ENCODE measurements at places on chromosomes 5 and 9.

- no peak for DNase-seq
These were observed 474.2 kb downstream of the PRELID2 start for GRCh38 chr5:145360936-145361335.

GRCh38 chr5:33476992-33477391, 36.2 kb downstream of the TARS1 start:
- DNase-seq = no peak

- DNase-seq = no peak
These were observed 220.9 kb downstream of the PAX5 start for GRCh38 chr9:36813154-36813553.

DNA sequence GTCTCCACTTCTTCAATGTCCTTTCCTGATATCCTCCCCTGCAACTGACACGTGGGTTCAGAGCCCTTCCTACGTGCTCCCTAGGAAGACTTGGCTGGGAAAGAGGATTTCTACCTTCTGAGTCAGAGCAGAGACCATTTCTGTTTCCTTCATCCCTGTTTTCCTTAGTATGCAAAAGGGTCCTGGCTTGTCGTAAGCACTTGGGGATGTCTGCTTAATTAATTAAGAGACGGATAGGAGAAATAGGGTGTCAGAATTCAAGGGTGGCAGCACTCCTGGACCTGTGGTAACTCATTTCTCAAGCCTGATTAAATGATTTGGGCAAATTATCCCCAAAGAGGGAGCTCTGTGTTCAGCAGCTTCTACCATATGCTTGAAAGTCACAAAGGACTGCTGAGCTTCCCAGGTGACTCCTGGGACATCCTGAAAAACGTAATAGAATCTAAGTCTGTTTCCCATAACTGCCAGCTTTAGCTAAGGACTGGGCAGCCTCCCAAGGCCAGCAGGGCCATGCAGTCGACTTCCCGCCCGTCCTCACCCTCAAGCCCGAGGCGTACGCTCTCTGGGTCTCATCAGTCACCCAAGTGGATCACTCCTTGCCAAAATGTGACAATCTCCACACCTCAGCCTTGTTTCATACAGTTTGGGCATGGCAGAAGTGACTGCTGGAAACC, 20.5 kb downstream of the ABCA1 start:
- DNase-seq = no peak

- DNase-seq = no peak
These were observed 4.0 kb downstream of the KLF4 start for GRCh38 chr9:107485458-107486043.

DNA sequence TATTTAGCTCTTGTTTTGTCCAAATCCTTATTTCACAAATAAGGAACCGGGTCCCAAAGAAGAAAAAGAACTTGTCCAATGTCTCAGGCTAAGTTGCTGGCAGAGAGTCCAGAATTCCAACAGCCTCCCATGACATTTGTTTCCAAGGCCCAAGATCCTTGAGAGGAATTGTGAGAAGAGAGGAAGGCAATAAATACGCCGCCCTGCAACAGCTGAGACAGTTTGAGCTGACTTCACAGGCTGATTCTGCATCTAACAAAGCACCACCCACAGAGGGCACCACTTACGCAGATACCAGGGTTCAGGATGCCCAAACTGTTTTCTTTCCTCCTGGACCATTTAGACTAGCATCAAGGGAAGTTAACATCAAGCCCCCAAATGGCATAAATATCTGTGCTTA, 211.3 kb downstream of the FAM114A2 start:
- DNase-seq = no peak

- DNase-seq = peak; percentile 22
These were observed 29.9 kb downstream of the CD180 start for GRCh38 chr5:67166460-67167285.

GRCh38 chr5:150397146-150397781, 15.4 kb downstream of the CD74 start:
- DNase-seq = no peak

- no peak for DNase-seq
These were observed 15.5 kb upstream of the LRRTM2 start for GRCh38 chr5:138890644-138891043.

DNA sequence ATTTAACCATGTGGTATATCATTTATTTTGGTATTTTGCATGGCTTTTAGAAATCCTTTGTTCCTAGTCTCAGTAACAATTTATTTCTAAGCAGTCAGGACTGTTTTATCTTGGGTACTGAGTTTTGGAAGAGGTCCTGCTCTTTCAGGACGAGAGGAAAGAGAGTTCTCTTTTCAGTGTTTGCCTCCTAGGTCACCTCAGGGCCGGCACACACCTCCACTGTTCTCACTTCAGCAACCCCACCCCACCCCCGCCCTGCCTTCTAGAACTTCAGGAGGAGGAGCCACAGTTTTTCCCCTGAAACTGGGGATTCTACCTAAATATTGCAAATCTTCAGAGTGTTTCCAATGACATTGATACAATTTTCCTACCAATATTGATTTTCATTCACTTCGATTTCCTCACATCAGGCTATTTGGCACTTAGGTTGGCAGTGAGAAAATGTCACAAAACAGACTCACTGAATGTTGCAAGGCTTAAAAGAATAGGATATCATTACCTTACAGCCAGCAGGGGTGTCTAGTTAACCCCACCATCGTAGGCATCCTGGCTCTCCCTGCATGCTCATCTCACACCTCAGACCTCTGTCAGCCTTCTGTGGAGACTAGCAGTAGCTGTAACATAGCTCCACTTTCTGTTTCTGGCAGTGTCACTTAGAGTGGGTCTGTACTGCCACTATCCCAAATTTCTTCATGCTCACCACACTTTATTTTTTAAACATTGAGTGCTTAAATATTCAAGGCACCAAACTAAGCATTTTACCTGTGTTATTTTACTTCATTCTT, 5.4 kb downstream of the IGIP start:
- DNase-seq = no peak

DNA sequence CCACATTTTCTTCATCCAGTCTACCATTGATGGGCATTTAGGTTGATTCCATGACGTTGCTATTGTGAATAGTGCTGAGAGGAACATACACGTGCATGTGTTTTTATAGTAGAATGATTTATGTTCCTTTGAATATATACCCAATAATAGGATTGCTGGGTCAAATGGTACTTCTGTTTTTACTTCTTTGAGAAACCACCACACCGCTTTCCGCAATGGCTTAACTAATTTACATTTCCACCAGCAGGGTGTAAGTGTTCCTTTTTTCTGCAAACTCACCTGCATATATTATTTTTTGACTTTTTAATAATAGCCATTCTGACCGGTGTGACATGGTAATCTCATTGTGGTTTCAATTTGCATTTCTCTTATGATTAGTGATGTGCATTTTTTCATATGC, 82.2 kb upstream of the RFX3 start:
- DNase-seq = no peak

DNA sequence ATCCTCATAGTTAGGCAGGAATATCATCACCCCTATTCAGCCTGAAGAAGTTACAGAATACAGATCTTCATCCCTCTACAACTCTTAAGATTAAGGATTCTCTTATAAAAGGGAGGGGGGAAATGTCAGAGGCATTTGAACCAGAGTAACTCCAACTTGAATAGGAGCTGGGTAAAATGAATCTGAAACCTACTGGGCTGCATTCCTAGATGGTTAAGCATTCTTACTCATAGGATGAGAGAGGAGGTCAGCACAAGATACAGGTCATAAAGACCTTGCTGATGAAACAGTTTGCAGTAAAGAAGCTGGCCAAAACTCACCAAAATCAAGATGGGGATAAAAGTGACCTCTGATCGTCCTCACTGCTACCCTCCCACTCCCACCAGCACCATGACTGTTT, 14.4 kb downstream of the FREM1 start:
- no peak for DNase-seq

DNA sequence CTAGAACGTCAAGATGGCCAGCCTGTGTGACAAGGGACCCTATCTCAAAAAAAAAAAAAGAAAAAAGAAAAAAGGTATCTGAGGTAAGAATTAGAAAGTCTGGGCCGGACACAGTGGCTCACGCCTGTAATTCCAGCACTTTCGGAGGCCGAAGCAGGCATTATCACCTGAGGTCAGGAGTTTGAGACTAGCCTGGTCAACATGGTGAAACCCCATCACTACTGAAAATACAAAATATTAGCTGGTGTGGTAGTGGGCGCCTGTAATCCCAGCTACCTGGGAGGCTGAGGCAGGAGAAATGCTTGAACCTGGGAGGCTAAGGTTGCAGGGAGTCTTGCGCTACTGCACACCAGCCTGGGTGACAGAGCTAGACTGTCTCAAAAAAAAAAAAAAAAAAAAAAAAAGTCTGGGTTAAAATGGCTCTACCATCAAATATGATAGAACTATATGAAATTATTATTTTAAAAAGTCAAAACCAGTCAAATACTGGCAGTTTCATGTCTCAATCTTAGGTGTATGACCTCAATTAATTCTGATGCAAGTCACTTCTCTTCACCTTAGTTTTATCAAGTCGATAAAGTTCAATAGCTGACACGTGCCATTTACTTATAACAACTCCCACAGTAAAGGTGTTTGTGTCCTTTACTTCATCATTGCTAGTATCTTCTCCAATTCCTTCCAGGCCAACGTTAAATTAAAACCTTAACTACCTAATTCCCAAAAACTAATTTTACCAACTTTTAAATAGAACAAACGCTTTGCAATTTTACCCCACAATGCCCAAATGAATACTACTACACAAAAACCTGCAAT, 1.1 kb downstream of the RPS23 start:
- DNase-seq = no peak

DNA sequence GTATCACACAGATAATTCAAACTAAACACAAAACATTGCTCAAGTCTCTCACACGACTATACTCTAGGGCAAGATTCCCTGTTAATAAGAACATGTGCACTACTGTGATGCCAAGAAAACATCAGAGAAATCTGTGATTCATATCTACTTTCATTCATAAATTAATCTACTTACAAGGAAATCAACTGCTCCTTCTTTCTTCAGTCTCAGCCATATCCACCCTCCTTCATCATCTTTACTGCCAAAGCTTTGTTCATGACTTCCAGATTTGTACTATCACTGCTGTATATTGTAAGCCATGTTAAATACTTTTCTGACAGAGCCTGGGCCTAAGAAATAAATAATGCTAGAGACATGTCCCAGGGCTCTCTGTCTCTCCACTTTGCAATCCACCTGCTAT, 35.1 kb downstream of the CTNNAL1 start:
- DNase-seq = no peak

DNA sequence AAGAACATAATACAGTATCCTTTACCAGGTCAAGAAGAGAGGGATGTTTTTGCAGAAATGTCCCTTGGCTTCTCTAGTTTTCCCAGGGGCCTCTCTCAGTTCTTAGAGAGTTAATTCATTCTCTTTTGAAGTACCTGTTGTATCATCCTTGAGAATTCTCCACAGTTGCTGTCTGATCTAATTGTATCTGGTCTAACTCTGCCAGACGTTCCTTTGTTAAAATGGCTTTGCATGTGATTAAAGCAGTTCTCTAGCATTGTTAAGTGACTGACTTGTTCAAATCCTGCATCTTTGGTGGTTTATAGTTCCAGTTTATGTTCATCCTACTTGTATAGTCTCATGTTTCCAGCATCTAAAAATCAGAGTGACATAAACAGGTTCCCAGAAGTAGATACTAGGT, 65.0 kb downstream of the KIAA1958 start:
- DNase-seq = no peak

GRCh38 chr5:16883806-16884205, 52.3 kb downstream of the MYO10 start:
- no peak for DNase-seq

GRCh38 chr5:174514983-174515394, 209.4 kb upstream of the MSX2 start:
- no peak for DNase-seq

- no peak for DNase-seq
These were observed 113.3 kb upstream of the LPAR1 start for GRCh38 chr9:111151537-111151936.

DNA sequence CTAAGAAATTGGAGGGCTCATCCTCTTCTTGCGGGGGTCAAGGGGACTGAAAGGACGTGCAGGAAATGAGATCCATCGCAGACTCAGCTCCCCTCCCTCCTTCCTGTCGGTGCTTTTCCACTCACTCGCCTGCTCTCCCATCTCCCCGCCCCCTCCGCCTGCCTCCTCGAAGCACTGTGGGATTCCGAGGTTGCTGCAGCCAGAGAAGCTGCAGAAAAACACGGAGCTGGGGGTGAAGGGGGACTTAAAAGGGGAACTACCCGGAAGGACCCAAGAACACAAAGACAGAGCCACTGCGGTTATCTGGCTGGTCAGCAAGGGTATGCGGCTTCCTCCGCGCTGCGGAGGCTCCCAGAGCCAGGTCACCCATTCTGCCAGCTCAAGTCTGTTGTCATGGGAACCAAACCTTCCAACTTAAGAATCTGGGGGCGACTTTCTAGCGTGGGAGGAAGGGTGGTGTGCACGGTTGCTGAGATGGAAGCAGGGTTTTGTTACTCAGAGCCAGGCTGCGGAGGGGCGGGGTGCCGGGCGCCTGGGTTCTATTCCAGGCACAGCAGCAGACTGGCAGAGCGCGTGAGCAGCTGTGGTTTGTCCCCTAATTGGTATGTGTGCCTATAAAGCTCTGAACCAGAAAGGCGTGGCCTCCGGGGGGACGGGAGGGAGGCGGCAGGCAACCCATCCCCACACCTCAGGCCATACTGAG, 24.9 kb downstream of the PCDHGC5 start:
- DNase-seq = peak; percentile 19

DNA sequence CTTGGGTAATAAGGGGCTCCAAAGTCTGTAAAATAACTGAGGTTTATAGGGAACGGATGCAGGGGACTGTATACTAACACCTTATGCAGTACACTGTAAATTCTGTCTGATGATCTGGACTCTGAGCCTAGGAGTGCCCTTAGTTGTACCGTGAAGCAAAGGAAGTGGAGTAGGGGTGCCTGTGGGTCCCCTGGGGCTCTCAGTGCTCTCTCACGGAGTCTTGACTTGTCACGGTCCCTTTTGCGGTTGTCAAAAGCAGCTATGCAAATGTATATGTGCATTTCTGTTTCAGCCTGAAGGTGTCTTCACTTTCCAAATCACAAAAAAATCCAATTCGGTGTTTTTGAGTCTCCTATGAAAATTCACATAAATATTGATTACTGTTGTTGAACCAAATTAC, 17.8 kb downstream of the DMRT1 start:
- no peak for DNase-seq

- DNase-seq = no peak
These were observed 122.1 kb downstream of the YIPF5 start for GRCh38 chr5:144048259-144048856.

- no peak for DNase-seq
These were observed 121.2 kb downstream of the PALM2AKAP2 start for GRCh38 chr9:109901201-109901600.

GRCh38 chr9:81522716-81523551, 166.4 kb downstream of the TLE1 start:
- DNase-seq = no peak

DNA sequence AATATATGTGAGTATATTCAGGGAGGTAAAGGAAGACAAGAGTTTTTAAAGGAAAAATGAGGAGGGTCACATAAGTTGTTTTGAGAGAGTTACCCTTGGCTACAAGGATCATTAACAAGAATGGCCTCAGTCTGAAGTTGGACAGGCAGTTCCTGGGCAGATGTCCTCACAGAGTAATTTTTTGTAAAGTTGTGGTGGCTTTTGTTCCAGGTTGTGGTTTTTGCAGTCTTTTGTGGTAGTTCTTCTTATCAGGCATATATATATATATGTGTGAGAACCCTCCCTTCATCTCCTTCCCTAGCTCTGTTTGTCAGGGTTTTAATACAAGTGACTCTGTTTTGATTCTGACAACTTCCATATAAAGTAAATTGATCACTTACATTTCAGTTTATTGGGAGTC, 60.0 kb downstream of the CSNK1G3 start:
- no peak for DNase-seq
